ENCODE measurements at places on chromosomes 16 and 17. TPM values are rescaled to one million over a fixed set of nuclear protein-coding genes. Genes with fewer than 3 reads are reported as not detected.

GRCh38 chr16:25051406-25052150, 36.4 kb upstream of the ARHGAP17 start:
- DNase-seq = no peak

The SENP3 gene
- 38.3 TPM for total RNA-seq

DNA sequence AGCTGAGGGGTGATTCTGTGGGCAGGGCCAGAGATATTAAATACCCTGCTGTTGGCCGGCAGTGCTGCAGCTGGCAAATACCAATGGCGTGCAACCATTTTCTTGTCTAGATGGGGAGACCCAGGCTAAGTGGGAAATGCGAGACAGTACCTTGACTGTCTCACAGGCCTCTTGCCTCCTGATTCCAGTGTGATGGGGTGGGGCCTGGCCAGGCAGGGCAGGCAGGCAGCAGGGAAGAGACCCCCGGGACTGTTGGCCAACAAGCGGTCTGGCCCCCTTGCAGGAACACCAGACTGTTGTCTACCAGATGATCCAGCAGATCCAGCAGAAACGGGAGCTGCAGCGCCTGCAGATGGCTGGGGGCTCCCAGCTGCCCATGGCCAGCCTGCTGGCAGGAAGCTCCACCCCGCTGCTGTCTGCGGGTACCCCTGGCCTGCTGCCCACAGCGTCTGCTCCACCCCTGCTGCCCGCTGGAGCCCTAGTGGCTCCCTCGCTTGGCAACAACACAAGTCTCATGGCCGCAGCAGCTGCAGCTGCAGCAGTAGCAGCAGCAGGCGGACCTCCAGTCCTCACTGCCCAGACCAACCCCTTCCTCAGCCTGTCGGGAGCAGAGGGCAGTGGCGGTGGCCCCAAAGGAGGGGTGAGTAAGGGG, 5.7 kb upstream of the CISD3 start:
- peak; percentile 83 for DNase-seq

GRCh38 chr16:66135838-66136237, 230.7 kb upstream of the CDH5 start:
- DNase-seq = no peak

- peak; percentile 95 for DNase-seq
Observed at GRCh38 chr16:85612191-85612800, 826 bp upstream of the GSE1 start.

DNA sequence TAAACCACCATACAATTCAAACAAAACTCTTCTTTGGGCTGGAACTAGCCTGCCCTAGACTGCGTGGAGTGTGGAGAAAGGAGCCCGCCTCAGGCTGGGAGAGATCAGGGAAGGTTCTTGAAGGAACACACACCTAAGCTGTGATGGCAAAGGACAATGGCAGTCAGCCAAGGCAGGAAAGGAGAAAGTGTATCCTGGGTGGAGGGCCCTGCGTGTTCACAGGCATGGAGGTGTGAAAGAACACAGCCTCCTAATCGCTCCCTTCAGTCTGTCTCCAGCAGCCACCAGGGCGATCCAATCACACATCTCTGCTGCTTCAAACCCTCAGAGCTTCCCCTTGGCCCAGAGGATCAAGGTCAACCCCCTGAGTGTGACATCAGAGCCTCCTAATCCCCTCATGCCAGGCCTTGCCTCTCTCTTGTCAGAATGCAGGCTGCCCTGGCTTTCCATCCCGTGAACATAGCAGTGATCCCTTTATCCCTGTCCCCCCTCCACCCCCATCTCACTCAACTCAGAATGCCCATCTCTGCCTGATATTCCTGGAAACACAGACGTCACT, 173.0 kb downstream of the KATNIP start:
- DNase-seq = no peak

- no peak for DNase-seq
Observed at GRCh38 chr16:22315979-22316378, 18.8 kb downstream of the POLR3E start.

The RAB26 gene
- total RNA-seq = 1.5 TPM

DNA sequence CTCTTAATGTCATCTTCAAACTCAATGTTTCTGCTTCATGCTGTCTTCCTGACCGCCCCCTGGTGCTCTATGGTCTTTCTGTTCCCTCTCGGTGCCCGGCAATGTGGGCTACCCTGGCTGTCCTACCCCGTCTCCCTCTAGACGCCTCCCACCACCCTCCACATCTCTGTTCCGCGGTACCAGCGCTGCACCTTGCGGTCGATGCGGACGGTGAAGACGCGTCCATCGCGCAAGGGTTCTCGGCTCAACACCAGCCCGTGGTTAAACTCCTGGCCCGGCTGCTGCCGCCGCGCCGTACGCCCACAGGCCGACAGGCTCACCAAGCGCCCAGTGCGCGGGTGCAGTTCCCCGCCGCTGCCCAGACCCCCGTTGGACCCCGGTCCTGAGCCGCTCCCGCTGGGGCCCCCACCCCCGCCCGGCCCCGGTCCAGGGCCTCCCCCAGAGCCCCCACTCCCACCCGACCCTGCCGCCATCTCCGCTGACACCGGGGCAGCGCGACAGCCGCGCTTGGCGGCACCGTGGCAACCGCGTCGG, at the start of gene NEURL4:
Gene NEURL4, minus strand, starts transcription at position 496 of the 534 bp plus-strand sequence. Its CDS starts 23 bp downstream, at position 473.
- no peak for DNase-seq

The SLX1B gene
- 45.7 TPM for total RNA-seq

DNA sequence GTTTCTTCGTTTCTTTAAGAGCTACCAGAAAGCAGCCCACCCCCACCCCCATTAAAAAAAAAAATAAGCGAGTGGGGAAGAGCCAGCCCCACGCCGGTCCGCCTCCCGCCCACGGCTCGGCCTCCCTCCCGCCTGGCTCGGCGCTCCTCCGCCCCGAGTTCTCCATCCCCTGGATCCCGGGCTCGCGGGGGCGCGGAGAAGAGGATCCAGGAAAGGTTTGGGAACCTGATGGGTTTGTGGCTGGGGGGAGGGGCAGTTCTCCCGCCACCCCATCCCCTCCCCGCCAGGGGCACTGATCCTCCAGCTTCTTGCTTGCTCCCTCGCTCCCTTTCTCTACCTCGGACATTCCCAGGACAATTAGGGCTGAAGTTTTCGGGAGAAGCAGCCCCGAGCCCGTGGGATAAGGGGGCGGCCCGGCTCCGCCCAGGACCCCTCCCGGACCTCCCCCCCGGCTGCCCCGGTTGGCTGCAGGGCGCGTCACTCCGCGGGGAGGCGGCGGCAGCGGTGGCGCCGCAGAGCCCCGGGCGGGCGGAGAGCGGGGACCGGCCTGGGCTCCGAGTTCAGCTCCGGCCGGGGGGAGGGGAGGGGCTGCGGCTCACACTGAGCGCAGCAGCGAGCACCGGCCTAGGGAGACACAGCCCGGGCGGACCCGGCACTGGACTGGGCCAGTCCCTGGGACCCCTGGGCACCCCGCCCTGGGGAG, 1.0 kb upstream of the SALL1 start:
- no peak for DNase-seq

GRCh38 chr17:8436169-8436843, 622 bp downstream of the NDEL1 start:
- peak; percentile 72 for DNase-seq

The TMEM220 gene
- total RNA-seq = 27.1 TPM

The BMERB1 gene
- total RNA-seq = 19.3 TPM

The DHRS7C gene
- total RNA-seq = not detected

DNA sequence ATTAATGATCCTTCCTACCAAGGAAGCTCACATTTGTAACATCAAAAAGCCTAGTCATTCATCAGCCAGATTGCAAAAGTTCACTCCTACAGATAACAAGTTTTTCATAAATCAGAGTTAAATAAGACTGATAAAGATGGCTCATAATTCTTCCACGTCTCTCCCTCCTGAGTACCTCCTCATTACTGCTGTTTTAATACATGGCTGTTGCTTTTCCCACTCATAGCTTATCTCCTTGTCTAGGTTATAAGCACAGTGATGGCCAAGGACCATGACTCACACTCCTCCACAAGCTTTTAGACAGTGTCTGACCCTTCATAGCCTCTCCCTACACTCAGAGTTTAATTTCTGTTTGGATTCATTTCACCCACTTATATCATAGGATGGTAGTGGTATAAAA, 100.9 kb upstream of the MON1B start:
- DNase-seq = no peak

The CIAO2B gene
- total RNA-seq = 168 TPM

DNA sequence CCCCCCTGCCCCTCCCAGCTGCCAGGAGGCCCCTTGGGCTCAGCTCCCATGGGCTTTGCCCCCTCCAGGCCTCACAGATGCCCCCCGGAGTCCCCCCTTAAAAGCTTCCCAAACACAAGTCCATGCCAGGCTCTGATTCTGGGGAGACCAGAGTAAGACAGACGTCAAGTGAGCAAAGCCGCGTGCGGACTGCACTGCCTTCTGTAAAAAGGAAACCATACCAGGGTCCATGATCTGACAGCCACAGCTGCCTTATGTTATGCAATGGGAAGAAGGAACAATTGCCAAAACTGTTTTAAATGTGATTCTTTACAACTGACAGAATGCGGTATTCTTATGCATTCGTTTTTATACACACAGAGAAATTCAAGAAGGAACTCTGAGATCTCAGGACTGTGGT, 17.9 kb upstream of the HEXD start:
- DNase-seq = no peak

The MT1G gene
- total RNA-seq = 12.0 TPM

The SDR42E1 gene
- not detected for total RNA-seq

DNA sequence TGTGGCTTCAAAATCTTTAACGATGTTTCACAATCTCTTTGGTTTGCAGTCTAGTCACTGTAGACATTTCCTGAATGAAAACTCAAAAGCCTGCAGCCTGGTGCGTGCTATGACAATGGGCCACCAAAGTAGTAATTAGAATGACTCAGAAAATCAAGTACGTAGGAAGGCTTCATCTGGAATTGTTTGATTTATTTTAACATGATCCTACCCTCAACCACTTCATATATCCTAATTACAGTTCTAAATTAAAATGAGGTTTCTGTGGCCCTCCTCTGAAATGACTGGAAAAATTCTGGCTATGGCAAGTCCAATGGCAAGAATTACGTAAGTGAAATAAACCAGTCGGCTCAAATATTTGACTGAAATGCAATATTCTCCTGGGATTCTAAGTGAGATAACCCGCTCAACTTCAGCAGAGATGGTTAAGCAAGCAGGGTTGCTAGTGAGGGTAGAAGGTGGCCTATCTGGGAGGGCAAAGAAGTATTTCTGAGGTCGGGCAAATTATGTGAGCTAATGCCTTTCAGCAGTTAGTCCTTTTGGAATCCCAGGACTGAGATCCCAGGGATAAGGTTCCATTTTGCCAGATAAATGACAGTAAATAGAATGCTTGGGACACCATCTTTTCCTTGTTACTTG, 145.6 kb upstream of the MYOCD start:
- no peak for DNase-seq

The CX3CL1 gene
- total RNA-seq = 7.0 TPM

GRCh38 chr17:27755706-27756466, 44.4 kb downstream of the NOS2 start:
- DNase-seq = no peak

- no peak for DNase-seq
Observed at GRCh38 chr16:65218348-65218747, 96.5 kb upstream of the CDH11 start.

GRCh38 chr17:17087424-17088015, 45.3 kb downstream of the MPRIP start:
- DNase-seq = peak; percentile 50

DNA sequence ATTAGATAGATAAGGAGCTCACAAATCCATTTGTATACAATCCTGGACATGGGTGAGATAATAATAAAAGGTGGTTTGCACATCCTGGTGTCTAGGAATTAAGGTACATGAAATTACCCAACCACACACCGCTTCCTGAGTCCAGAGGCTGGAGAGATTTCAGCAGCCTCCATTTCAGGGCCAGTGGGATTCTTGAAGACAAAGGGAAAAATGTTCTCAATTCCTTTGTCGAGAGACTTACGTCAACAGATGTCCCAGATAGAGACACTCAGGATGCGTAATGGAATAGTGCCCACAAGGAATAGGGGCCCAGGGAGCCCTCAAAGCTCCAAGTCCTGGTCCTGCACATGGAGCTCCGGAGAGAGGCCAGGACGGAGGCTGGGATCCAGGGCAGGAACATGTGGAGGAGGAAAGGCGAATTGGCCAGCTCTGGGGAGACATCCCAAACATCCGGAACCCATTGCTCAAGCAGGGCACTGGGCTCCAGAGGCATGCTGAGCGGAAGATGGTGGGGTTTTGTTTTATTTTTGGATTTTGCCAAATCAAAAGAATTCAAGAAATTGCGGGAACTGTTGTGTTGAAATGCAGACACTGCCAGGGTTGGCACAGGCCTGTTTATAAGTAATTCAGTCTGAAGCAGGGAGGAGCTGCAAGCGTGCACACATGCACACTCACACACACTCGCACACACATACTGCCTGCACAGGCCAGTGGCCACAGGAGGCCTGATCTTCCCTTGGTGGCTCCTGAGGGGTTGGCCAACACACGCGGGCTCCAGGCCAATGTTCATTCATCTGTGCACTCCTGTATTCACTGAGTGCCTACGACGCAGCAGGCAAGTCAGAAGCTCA, 97.2 kb downstream of the NOG start:
- no peak for DNase-seq

- DNase-seq = peak; percentile 58
Observed at GRCh38 chr17:68509141-68510057, 2.8 kb upstream of the PRKAR1A start.

The IL21R gene
- total RNA-seq = 0.22 TPM

DNA sequence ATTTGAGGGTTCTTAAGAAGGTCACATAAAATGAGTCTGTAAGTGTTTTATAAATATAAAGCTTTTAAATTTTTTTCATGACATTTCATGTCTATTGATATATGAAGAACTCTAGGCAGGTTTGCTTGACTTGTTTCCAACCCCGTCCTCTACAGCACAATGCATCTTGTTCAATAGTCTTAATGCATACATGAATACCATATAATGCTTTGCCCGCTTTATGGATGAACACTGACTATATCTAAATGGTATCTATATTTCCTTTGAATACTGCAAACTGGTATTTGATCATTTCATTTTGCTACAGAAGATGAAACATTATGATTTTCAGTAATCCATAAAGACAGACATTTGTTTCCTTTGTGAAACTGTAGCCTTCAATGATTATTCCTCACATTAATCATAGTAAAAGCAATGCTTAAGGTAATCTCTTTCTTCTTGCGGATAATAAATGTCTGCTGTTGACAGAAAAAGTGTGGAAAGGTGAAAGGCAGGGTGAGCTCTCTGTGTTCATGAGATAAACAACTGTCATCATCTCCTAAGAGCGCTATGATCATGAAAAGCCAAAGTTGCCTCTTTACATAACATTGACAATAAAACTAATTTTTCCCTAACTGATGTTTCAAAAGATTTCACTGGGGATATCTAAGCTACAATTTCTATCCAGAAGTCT, 645.1 kb downstream of the CDH8 start:
- no peak for DNase-seq

DNA sequence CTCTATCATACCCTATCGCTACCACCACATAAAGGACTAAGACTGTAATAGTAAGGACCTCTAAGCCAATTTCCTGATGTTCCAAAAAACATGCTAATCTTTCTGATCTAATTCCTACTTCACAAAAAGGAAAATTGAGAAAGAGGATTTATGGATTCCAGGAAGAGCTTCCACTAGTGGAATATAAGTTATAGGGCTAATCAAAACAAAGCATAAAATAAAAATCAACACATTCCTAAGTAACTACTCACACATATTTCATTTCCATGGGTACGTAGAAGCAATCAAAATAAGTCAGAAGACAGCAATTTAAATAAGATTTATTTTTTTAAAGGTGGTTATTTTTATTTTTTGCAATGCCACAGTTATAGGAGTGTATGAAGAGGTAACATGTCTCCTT, 12.4 kb downstream of the CCDC43 start:
- DNase-seq = no peak

The CACNA1H gene
- total RNA-seq = 33.6 TPM

GRCh38 chr17:4220655-4221054, 43.1 kb downstream of the ANKFY1 start:
- no peak for DNase-seq

The RSKR gene
- total RNA-seq = 5.4 TPM
